ENCODE measurements at places on chromosomes 2 and 18. TPM values are rescaled to one million over a fixed set of nuclear protein-coding genes. Genes with fewer than 3 reads are reported as not detected.

GRCh38 chr2:46544581-46544980, 65.2 kb downstream of the TMEM247 start:
- peak overlapping the region; percentile 97 for H3K27ac ChIP-seq
- no peak for DNase-seq
- no peak overlapping the region for H3K4me3 ChIP-seq
- no peaks in the 10 kb centered on the region for H3K36me3 ChIP-seq
- peaks cover 26% of the 10 kb centered on the region for H3K4me1 ChIP-seq
- H3K27me3 ChIP-seq = no peaks in the 10 kb centered on the region

DNA sequence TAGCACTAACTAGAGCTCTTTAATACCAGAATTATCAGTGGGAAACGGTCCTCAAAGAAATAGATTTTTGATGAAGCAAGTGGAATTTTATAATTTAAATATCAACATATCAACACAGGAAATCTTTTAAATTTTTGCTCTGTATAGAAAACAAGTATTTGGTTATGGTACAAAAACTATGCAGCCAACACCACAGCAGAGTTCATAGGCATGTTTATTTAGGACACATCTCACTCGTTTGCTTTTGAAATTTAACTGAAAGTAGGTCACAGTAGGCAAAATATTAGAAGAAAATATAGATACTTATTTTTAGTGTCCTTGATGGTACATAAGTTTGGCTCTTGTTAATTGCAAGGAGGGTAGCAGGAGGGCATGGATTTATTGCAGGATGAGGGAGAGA, 34.3 kb upstream of the TANC1 start:
- no peaks in the 10 kb centered on the region for H3K36me3 ChIP-seq
- no peaks in the 10 kb centered on the region for H3K27me3 ChIP-seq
- DNase-seq = no peak
- H3K27ac ChIP-seq = no peak overlapping the region

DNA sequence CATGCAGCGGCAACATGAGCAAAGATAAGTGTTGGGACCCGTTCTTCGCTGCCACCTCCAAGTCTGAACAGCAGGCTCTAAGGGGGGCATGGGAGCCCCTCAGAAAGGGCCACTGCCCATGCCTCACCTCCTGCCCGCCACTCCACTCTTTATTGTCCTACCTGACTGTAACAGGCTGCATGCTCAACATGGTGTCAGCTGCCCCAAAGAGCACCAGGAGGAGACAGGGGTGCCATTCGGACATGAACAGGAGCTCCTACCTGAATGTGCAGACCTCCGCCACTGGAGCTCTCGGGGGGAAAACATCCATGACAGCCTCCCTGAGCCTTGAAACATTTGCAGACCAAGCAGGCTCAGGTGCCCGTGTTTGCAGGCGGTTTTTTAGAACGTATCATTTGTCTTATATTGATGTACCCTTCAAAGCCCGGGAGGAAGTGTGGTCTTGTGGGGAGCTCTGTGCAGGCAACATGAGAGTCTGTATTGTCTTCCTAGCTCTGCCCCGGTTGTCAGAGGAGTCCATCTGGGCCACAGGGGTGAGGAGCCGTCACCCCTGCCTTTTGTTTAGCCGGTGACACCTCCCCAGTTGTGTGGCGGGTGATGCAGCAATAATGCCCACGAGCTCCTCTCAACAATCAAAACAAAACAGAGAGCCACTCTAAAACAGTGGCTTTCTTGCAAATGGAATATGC, 35.1 kb upstream of the CD8A start:
- peak overlapping the region; percentile 45 for H3K27ac ChIP-seq
- H3K27me3 ChIP-seq = no peaks in the 10 kb centered on the region
- peak; percentile 62 for DNase-seq
- no peaks in the 10 kb centered on the region for H3K36me3 ChIP-seq
- H3K4me3 ChIP-seq = peak overlapping the region; percentile 15
- no peaks in the 10 kb centered on the region for H3K4me1 ChIP-seq

- H3K36me3 ChIP-seq = no peaks in the 10 kb centered on the region
- peaks cover 10% of the 10 kb centered on the region for H3K4me1 ChIP-seq
- H3K27ac ChIP-seq = no peak overlapping the region
- H3K27me3 ChIP-seq = no peaks in the 10 kb centered on the region
Measured at GRCh38 chr18:23107718-23108117, 27.6 kb upstream of the CABLES1 start.

ST8SIA5 gene
- not detected for total RNA-seq

METAP1D gene
- total RNA-seq = 33.0 TPM

DNA sequence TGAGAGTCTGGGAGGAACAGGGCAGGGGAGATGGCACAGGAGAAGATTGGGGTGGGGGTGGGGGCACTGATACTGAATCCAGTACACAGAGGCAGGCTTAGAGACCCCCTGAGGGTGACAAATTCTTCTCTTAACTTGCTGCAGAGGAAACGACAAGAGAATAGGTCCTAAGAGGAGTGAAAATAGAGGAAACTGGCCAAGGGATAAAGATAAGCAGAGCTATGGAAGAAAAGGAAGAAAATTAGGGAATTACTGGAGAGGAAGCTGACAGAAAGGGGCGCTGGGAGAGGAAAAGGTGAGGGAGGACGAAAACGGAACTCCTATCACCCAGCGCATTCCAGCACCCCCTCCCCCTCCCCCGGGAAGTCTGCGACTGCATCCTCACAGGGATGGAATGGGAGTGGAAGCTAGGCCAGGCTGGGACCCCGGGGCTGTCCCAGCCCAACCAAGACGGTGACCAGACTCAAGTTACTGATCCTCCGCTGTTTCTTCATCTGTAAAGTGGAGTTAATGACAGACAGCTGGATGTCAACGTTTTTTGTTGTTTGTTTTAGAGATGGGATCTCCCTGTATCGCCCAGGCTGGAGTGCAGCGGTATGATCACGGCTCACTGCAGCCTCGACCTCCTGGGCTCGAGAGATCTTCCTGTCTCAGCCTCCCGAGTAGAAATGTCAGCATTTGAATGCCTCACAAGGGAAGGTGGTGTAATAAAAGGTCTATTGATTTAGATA, 2.6 kb upstream of the EMX1 start:
- no peak overlapping the region for H3K27ac ChIP-seq
- H3K27me3 ChIP-seq = peaks cover 59% of the 10 kb centered on the region
- peaks cover 30% of the 10 kb centered on the region for H3K4me1 ChIP-seq
- no peak for DNase-seq
- H3K36me3 ChIP-seq = no peaks in the 10 kb centered on the region
- H3K4me3 ChIP-seq = no peak overlapping the region

DNA sequence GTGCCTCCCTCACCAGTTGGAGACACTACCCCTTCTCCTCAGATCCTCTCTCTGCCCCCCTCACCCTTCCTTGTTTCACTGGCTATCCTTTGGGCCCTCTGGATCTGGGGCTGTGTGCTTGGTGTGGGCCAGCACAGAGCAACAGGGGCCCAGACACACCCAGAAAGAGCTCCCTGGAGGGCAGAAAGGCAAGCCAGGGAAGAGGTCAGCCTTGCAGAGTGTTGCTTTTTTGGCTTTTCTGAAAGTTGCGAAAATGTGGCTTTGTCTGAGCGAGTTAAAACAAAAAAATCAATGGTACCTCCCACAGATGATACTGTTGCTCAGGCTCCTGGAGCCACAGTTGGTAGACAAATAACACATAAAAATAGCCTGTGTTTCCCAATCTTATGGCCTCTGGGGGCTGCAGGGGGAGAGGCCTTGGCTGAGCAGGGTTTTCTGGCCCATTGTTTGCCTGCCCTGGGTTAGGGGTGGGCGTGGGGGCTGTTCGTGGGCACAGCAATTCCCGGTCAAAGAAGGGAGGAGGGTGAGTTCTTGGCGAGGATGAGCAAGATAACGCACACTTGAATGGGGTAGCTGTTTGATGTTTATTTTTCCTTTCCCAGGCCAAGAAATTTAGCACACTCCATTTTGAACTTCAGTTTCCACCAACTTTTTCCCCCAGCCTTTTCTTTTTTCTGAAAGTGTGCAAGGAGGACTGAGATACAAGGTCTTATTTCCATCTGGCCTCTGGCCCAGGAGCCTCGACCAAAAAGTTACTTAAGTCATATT, 167.0 kb upstream of the HAAO start:
- no peaks in the 10 kb centered on the region for H3K27me3 ChIP-seq
- no peaks in the 10 kb centered on the region for H3K36me3 ChIP-seq
- H3K4me3 ChIP-seq = no peak overlapping the region
- no peak for DNase-seq

GRCh38 chr2:54330926-54331835, 75.2 kb upstream of the TSPYL6 start:
- H3K27me3 ChIP-seq = no peaks in the 10 kb centered on the region
- H3K4me3 ChIP-seq = peak overlapping the region; percentile 63
- no peaks in the 10 kb centered on the region for H3K36me3 ChIP-seq
- H3K4me1 ChIP-seq = no peaks in the 10 kb centered on the region
- no peak for DNase-seq

DNA sequence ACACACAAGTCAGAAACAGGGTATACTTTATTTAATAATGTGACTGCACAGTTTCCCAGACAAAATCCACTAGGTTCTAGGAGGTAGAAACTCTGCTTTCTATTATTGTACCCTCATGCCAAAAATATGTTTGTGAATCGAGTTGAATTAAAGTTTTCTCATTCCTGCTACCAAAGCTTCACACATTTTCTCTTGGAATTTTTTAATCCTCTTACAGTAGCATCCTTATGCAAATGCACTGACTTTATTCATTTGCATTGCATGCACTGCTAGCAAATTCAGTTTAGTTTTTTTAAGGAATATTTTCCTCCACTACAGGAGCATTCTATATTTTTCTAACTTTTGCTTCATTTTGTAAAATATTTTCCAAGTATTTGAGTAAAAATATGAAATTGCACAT, 4.8 kb upstream of the SCG2 start:
- no peaks in the 10 kb centered on the region for H3K36me3 ChIP-seq
- no peak for DNase-seq
- H3K4me1 ChIP-seq = no peaks in the 10 kb centered on the region
- no peak overlapping the region for H3K27ac ChIP-seq

GRCh38 chr2:168802859-168803725, 655 bp downstream of the NOSTRIN start:
- no peaks in the 10 kb centered on the region for H3K4me1 ChIP-seq
- H3K4me3 ChIP-seq = peak overlapping the region; percentile 15
- peak overlapping the region; percentile 82 for H3K27ac ChIP-seq
- H3K27me3 ChIP-seq = no peaks in the 10 kb centered on the region
- H3K36me3 ChIP-seq = no peaks in the 10 kb centered on the region
- no peak for DNase-seq

DNA sequence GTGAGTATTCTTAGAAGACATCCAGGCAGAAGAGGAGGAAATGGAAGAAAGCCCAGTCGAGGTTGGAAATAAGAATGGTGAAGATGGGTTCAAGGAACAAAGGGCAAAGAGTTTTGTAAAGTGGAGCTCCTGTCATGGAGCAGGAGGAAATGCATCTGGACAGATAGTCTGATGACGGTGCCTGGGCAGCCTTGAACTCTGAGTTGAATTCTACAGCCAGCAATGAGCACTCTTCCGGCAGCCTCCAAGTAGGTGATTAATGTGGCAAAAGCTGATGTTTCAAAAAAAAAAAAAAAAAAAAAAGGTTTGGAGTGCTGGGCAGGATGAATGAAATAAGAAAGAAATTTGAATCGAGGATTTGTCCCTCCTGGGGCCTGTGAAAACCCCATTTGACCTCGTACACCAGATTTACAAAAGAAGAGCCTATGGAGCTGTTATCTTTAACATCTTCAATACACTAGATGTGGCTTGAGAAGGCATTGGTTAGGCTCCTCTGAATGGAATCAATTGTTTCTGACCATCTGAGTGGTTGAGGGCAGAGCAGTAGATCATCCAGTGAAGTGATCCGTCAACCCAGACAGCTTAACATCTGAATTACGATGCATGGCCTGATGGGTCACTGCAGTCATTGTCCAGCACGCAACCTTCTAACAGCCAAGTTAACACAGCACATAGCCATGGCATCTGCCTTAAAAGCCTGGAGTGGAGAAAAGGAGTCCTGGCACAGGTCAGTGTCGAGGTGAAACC, 449.7 kb downstream of the TXNL1 start:
- H3K4me1 ChIP-seq = no peaks in the 10 kb centered on the region
- H3K4me3 ChIP-seq = no peak overlapping the region
- H3K27ac ChIP-seq = no peak overlapping the region
- DNase-seq = no peak
- H3K36me3 ChIP-seq = no peaks in the 10 kb centered on the region
- no peaks in the 10 kb centered on the region for H3K27me3 ChIP-seq

- no peak overlapping the region for H3K27ac ChIP-seq
- no peaks in the 10 kb centered on the region for H3K4me1 ChIP-seq
- H3K27me3 ChIP-seq = no peaks in the 10 kb centered on the region
- H3K36me3 ChIP-seq = no peaks in the 10 kb centered on the region
Measured at GRCh38 chr18:22145160-22145559, 24.2 kb upstream of the GATA6 start.

- DNase-seq = no peak
- no peaks in the 10 kb centered on the region for H3K27me3 ChIP-seq
- no peak overlapping the region for H3K4me3 ChIP-seq
- no peaks in the 10 kb centered on the region for H3K36me3 ChIP-seq
- H3K4me1 ChIP-seq = no peaks in the 10 kb centered on the region
- H3K27ac ChIP-seq = no peak overlapping the region
Measured at GRCh38 chr2:53477517-53477916, 290.1 kb upstream of the CHAC2 start.

GRCh38 chr2:23449413-23449812, 64.4 kb downstream of the KLHL29 start:
- H3K4me1 ChIP-seq = peaks cover 4% of the 10 kb centered on the region
- no peak overlapping the region for H3K27ac ChIP-seq
- no peak for DNase-seq
- H3K27me3 ChIP-seq = no peaks in the 10 kb centered on the region
- H3K4me3 ChIP-seq = no peak overlapping the region
- H3K36me3 ChIP-seq = no peaks in the 10 kb centered on the region

DNA sequence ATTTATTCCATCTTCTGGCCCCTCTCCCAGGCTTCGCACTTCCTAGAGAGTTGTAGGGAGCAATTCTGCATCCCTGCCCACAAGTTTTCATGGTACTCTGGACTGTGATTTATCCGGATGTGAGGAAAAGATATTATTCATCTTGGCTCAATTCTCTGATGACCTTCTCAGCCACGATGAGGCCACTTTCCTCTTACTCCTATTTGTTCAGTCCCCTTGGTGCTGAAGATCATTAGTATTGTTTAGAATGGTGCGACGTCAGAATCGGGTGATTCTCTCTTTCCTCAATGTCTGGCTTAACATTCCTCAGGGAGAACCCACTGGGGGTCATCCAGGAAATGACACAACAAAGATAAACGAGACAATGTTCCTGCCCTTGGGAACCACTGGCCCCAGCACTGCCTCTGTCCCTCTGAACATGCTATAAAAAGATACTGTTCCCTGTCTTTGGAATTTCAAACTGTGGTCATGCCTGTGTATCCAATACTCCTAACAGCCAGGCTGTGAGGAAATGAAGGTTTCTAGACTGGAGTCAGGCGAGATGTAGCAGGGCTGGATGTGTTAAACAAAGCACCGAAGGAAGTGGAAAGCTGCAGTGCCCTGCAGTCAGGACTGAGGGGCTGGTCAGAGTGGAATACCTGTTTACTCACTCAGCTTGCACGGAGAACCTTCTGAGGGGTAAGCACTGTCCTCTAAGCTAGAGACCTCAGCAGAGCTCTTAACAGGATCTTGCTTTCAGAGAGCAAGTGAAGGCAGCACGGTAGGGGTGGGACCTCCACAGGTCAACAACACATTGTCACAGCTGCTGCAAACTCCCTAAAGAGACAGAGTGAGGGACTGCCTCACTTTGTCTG, 12.9 kb upstream of the GLI2 start:
- peak; percentile 9 for DNase-seq
- H3K27ac ChIP-seq = no peak overlapping the region
- no peak overlapping the region for H3K4me3 ChIP-seq
- H3K36me3 ChIP-seq = no peaks in the 10 kb centered on the region

Data from Peyer's patch (tissue), 4 donors.